ENCODE measurements at places on chromosomes 5 and 9.

DNA sequence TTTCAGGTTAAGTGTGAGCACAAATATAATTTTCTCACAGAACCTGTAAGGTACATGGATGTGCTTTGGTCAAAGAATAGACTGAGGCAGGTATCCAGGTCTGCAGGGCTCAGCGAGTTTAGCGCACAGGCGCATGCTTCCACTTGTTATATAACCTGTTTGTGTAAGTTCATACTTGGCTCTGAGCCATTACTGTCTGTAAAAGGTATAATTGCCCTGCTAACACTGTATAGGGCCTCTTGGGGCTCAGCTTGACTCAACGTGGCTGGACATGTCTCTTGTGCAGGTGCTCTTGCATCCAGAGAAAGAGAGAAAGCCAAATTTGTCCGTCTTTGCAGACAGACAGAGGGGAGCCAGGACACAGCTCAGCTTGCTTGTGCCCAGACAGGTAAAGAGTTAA is 759.6 kb downstream of the MTRR start:
- no peaks in the 10 kb centered on the region for H3K4me1 ChIP-seq
- H3K27me3 ChIP-seq = no peaks in the 10 kb centered on the region
- H3K4me3 ChIP-seq = no peak overlapping the region
- H3K36me3 ChIP-seq = no peaks in the 10 kb centered on the region
- DNase-seq = no peak

GRCh38 chr5:35026280-35026840 is 21.4 kb downstream of the AGXT2 start:
- no peaks in the 10 kb centered on the region for H3K36me3 ChIP-seq
- H3K4me3 ChIP-seq = no peak overlapping the region
- no peak for DNase-seq
- no peak overlapping the region for H3K27ac ChIP-seq

- no peaks in the 10 kb centered on the region for H3K36me3 ChIP-seq
- no peaks in the 10 kb centered on the region for H3K27me3 ChIP-seq
- H3K4me3 ChIP-seq = no peak overlapping the region
These were observed 180.5 kb upstream of the ZNF462 start for GRCh38 chr9:106682420-106682819.

DNA sequence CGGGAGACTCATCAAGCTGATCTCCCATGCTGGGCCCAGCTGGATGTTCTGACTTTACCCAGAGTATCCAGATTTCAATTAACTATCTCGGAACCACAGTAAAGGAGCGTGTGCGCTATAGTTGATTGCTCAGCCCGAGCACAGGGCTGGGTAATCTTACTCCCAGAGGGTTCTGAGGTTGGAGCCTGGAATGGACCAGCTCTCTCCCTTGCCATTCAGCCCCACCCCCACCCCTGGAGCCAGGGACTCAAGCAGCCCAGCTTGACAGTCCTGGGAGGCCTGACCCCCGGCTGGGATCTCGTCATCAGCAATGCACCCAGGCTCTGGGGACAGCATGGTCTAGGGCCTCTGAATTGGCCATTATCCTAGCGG is 23.7 kb upstream of the PTGES start:
- H3K4me3 ChIP-seq = no peak overlapping the region
- no peak for DNase-seq
- H3K4me1 ChIP-seq = no peaks in the 10 kb centered on the region
- no peak overlapping the region for H3K27ac ChIP-seq
- no peaks in the 10 kb centered on the region for H3K36me3 ChIP-seq

DNA sequence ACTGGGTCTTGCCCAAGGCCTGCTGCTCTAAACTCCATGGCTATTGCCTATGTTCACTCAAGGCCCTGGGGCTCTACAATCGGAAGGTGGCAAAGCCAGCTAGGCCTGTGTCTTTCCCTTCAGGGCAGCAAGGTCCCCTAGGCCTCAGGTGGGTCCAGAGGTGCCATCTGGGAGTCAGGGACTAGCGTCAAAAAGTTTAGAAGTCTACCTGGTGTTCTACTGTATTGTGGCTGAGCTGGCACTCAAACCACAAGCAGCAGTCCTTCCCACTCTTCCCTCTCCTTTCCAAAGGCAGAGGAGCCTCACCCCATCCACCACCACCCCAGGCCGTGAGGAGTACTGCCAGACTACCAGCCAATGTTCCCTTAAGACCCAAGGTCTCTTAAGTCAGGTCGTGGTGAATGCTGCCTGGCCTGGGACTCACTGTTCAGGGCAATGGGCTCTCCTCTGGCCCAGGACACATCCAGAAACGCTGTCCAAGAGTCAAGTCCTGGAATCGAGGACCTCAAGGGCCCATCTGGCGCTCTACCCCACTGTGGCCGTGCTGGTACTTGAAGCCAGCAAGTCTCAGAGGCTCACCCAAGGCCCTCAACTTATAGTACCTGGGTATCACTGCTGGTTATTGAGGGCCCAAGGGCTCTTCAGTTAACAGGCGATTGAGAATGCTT is 13.0 kb upstream of the SARDH start:
- H3K4me1 ChIP-seq = no peaks in the 10 kb centered on the region
- no peak for DNase-seq
- H3K36me3 ChIP-seq = no peaks in the 10 kb centered on the region
- no peaks in the 10 kb centered on the region for H3K27me3 ChIP-seq

GRCh38 chr5:141363952-141364660 is at the start of gene PCDHGA5:
TSS of gene PCDHGA5 (plus strand) at chr5:141364162. CDS start at chr5:141364331, 169 bp downstream.
- no peaks in the 10 kb centered on the region for H3K36me3 ChIP-seq
- peaks cover 32% of the 10 kb centered on the region for H3K27me3 ChIP-seq
- no peak within 1 kb of the TSS for H3K27ac ChIP-seq
- H3K4me3 ChIP-seq = no peak within 1 kb of the TSS
- no peak for DNase-seq

DNA sequence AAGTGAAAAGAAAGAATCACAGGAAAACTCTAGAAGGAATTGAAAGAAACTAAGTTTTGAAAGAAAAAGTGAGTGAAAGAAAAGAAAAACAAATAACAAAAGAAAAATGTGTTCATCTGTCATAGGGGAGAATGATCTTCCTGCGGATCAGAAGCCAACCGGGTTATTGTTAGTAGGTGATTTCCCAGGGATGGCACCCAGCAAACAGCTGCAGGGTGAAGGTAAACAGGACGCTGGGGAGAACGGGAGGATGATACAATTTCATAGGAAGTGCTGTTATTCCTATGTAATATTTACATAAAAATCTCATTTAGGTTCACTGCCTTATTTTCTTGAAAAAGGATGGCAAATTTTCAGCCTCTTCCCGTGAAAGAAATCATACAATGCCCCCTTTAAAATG is 72.4 kb upstream of the LHFPL2 start:
- no peaks in the 10 kb centered on the region for H3K36me3 ChIP-seq
- no peaks in the 10 kb centered on the region for H3K4me1 ChIP-seq
- H3K27ac ChIP-seq = no peak overlapping the region
- H3K4me3 ChIP-seq = no peak overlapping the region
- H3K27me3 ChIP-seq = no peaks in the 10 kb centered on the region
- no peak for DNase-seq

DNA sequence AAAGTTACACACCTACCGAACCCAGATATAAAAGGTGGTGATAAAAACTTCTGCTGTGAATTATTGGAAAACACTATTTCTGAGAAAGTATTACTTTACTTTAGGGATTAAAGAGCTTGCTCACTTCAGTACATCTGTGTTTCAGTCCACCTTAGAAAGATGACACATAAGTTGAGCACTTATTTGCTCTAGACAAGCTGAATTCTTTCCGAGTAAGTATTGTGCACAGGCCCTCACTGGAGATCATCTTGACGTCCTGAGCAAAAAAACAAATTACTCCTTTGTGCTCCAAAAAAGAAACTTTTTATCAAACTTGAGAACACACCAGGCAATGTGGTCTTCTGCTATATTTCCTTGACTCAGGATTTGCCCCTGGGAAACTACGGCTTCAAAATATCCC is 231.0 kb upstream of the GRAMD2B start:
- no peak overlapping the region for H3K27ac ChIP-seq
- no peaks in the 10 kb centered on the region for H3K4me1 ChIP-seq
- no peak overlapping the region for H3K4me3 ChIP-seq
- no peak for DNase-seq
- no peaks in the 10 kb centered on the region for H3K27me3 ChIP-seq
